Prostate gland (tissue), 2 donors: ENCODE measurements at places on chromosomes 2 and 18. TPM values are rescaled to one million over a fixed set of nuclear protein-coding genes. Genes with fewer than 3 reads are reported as not detected.

GRCh38 chr2:12543978-12544558 lies 172.7 kb upstream of the TRIB2 start:
- no peaks in the 10 kb centered on the region for H3K27me3 ChIP-seq
- no peak for DNase-seq
- H3K36me3 ChIP-seq, result no peaks in the 10 kb centered on the region
- no peaks in the 10 kb centered on the region for H3K4me1 ChIP-seq
- H3K27ac ChIP-seq, result no peak overlapping the region

GRCh38 chr18:68822926-68823325 lies 25.0 kb downstream of the CCDC102B start:
- H3K27ac ChIP-seq, result no peak overlapping the region
- H3K4me3 ChIP-seq, result no peak overlapping the region
- H3K27me3 ChIP-seq, result no peaks in the 10 kb centered on the region
- no peaks in the 10 kb centered on the region for H3K36me3 ChIP-seq
- H3K4me1 ChIP-seq, result no peaks in the 10 kb centered on the region
- no peak for DNase-seq

GRCh38 chr18:61079714-61080113 lies 253.5 kb upstream of the CDH20 start:
- H3K4me3 ChIP-seq, result no peak overlapping the region
- no peak for DNase-seq
- no peak overlapping the region for H3K27ac ChIP-seq

- H3K27me3 ChIP-seq, result no peaks in the 10 kb centered on the region
- DNase-seq, result no peak
- H3K27ac ChIP-seq, result no peak overlapping the region
- H3K4me3 ChIP-seq, result no peak overlapping the region
- H3K36me3 ChIP-seq, result no peaks in the 10 kb centered on the region
These were observed 15.5 kb downstream of the SLC9A2 start for GRCh38 chr2:102634831-102635241.

GRCh38 chr18:79739440-79739778 lies 58.3 kb upstream of the KCNG2 start:
- no peak overlapping the region for H3K4me3 ChIP-seq
- no peaks in the 10 kb centered on the region for H3K27me3 ChIP-seq
- no peaks in the 10 kb centered on the region for H3K36me3 ChIP-seq
- no peak for DNase-seq
- no peaks in the 10 kb centered on the region for H3K4me1 ChIP-seq
- H3K27ac ChIP-seq, result no peak overlapping the region

DNA sequence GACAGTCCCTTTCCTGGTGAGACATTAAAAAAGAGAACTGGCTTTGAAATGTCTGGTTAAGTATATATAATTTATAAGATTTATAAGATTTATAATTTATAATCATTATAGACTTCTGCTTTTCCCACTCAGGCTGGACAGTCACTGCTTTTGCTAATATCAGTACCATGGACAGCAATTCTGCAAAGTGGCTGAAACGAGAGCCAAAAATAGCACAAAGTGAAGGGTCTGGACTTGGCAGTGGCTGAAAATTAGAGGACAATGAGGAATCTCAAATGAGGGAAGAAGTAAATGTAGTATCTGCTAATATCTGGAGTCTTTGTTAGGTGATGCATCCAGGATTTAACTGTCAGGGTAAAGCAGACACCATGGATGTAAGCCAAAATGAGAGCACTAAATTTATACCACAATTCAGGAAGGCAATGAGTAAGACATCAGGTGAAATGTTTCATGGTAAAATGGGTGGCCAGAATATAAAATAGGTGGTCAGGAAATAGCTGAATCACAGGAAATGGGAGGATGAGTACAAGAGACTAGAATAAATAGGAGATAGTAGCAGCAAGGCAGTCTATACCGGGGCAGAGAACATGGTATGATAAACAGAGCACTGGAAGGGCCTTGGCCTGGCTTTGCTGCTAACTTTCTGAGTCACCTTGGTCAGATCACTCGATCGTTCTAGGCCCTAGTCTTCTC lies 39.6 kb upstream of the BOD1L2 start:
- DNase-seq, result no peak
- no peaks in the 10 kb centered on the region for H3K4me1 ChIP-seq
- H3K27ac ChIP-seq, result no peak overlapping the region
- H3K27me3 ChIP-seq, result no peaks in the 10 kb centered on the region
- H3K4me3 ChIP-seq, result no peak overlapping the region

GRCh38 chr2:240891492-240892340 lies 4.2 kb downstream of the MAB21L4 start:
- no peak for DNase-seq
- H3K36me3 ChIP-seq, result no peaks in the 10 kb centered on the region
- H3K4me1 ChIP-seq, result peaks cover 3% of the 10 kb centered on the region
- H3K27me3 ChIP-seq, result no peaks in the 10 kb centered on the region
- H3K27ac ChIP-seq, result no peak overlapping the region
- no peak overlapping the region for H3K4me3 ChIP-seq

DNA sequence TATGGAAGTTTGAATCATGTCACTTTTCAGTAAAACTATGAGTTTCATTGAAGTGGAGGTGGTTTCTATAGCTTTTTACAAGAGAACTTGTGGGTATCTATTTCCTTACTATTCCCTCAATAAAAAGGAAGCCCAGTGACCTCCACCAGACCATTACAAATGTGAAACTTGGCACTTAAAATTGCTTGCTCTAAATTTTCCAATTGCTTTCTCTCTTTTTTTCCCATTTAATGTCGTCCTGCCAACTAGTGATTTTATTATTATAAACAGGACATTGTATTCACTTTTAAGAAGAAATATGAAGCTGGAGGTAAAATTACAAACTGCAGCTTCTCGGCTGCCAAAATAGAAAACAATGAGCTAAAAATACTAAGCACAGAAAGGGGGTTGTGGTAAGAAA lies 208.2 kb upstream of the ALPP start:
- no peak overlapping the region for H3K27ac ChIP-seq
- H3K36me3 ChIP-seq, result no peaks in the 10 kb centered on the region
- DNase-seq, result no peak
- H3K4me3 ChIP-seq, result no peak overlapping the region

DNA sequence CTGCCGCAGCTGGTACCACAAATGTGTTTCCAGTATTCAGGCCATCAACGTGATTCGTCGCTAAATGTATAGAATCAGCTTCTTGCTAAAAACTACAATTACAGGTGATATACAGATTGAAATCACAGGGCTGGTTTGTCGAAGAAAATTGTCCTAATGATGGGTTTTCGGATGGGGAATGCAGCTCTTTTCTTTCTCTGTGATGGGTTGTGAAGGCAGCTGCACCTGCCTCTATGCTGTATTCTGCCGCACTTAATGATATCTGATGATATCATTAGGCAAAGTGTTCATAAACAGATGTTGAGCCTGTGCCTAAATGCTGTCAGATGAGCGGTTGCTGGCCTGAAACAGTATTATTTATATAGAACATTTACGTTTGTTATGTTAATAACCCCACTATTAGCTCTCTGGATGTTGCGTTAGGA lies 218.1 kb downstream of the ARHGAP15 start:
- no peaks in the 10 kb centered on the region for H3K27me3 ChIP-seq
- H3K27ac ChIP-seq, result no peak overlapping the region
- H3K4me1 ChIP-seq, result no peaks in the 10 kb centered on the region
- H3K36me3 ChIP-seq, result no peaks in the 10 kb centered on the region
- no peak for DNase-seq
- H3K4me3 ChIP-seq, result no peak overlapping the region

- H3K27me3 ChIP-seq, result no peaks in the 10 kb centered on the region
- H3K27ac ChIP-seq, result no peak overlapping the region
- peaks cover 7% of the 10 kb centered on the region for H3K4me1 ChIP-seq
- no peaks in the 10 kb centered on the region for H3K36me3 ChIP-seq
These were observed 83.6 kb downstream of the VRK2 start for GRCh38 chr2:58130238-58130637.

GRCh38 chr2:190277234-190278112 lies 42.2 kb downstream of the HIBCH start:
- no peak overlapping the region for H3K4me3 ChIP-seq
- no peaks in the 10 kb centered on the region for H3K36me3 ChIP-seq
- DNase-seq, result no peak
- H3K27me3 ChIP-seq, result no peaks in the 10 kb centered on the region
- no peaks in the 10 kb centered on the region for H3K4me1 ChIP-seq

GRCh38 chr18:35376742-35377695 lies at the start of gene ZNF396:
Gene ZNF396 (minus strand): TSS chr18:35377337. CDS start chr18:35374292, 3,045 bp downstream.
- H3K36me3 ChIP-seq, result no peaks in the 10 kb centered on the region
- H3K27me3 ChIP-seq, result no peaks in the 10 kb centered on the region
- DNase-seq, result peak; percentile 70
- peak within 1 kb of the TSS; percentile 84 for H3K4me3 ChIP-seq
- H3K27ac ChIP-seq, result peak within 1 kb of the TSS; percentile 64

Gene ACADL
- total RNA-seq, result 12.3 TPM

Gene EFR3B
- 1.6 TPM for total RNA-seq

Gene SEH1L
- total RNA-seq, result 46.6 TPM

Gene DUSP2
- total RNA-seq, result 45.7 TPM

Gene TTR
- not detected for total RNA-seq

Gene CYP26B1
- 0.91 TPM for total RNA-seq

Gene KIF5C
- 84.3 TPM for total RNA-seq
